ENCODE measurements at places on chromosomes 11 and 22.

DNA sequence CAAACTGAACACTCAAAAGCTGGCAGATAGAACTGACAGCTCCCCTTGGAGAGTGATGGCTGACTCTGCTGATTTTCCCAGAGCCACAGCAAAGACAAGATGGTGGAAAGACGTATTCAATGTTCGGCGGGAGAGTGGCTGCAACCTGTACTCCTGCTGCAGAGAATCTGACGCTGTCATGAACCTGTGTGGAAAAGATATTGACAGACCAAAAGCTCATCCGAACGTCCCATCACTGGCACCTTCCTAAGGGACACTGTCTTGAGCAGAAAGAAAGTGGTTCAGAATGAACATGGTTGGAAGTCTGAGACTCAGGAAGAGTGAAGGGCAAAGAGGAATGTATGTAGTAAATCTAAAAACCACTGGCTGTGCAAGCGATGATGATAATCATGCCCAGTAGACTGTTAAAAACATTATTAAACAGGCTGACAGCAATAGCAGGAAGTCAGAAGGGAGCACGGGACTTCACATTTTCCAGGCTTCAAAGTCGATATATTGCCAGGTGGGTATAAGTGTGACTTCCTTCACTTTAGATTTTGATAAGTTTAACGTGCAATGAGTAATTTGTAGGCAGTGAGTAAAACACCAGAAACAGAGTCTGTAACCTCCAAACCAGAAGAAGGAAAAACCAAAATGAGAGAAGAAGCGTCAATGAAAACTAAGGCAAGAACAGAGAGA is 6.2 kb upstream of the IL17REL start:
- DNase-seq, result no peak

DNA sequence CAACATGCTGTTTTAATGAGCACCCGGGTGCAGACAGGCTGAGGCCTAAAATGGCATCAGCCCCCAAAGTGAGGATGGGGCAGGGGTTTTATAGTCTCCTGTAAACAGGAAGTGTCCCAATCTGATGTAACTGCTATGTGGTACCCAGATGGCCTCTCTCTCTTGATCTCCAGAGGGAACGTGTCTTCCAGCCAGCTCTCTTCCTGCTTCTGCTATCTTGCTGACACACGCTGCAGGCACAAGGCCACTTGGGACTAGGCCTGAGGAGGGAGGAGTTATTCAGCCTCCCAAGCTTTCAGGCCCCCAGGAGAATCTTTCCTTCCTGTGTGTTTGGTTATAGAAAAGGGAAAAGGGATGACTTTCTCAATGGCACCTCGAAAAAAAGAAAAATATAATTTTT is 11.4 kb upstream of the VSTM5 start:
- no peak for DNase-seq

DNA sequence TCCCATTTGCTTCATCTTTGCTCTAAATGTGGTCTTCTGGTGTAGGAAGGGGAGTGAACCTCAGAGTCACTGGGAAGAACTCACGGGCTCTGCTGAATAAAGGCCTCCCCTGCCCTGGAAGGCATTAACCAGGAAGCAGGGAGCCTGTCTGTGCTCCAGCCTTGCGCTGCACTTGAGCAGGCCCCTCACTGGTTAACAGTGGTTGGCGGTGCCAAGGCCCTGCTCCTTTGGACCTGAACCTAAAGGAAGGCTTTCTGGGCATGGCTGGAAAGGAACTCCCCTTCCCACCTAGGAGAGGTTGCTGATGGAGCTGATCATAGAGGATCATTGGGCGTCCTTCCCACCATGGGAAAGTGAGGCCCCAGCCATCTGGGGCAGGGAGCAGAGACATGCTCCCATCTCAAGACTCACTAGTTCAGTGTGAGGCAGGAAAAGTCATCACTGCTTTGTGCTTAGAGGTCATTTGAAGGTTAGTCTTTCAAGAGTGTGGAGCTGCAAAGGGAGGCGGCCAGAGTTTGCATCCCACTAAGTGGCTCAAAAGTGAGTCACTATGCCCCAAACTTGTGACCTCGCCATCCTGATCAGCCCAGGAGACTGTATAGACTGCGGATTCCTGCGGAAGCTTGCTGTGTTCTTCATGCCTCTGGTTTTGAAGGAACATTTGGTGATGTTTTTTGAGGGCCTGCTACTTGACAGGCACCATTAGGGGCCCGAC is 50.4 kb downstream of the DBX1 start:
- DNase-seq, result no peak

GRCh38 chr11:113262594-113262993 is 51.8 kb upstream of the TTC12 start:
- no peak for DNase-seq

GRCh38 chr11:120917559-120918239 is 106.2 kb upstream of the TBCEL start:
- DNase-seq, result no peak

GRCh38 chr11:15969281-15969680 is 387.1 kb downstream of the SOX6 start:
- no peak for DNase-seq

DNA sequence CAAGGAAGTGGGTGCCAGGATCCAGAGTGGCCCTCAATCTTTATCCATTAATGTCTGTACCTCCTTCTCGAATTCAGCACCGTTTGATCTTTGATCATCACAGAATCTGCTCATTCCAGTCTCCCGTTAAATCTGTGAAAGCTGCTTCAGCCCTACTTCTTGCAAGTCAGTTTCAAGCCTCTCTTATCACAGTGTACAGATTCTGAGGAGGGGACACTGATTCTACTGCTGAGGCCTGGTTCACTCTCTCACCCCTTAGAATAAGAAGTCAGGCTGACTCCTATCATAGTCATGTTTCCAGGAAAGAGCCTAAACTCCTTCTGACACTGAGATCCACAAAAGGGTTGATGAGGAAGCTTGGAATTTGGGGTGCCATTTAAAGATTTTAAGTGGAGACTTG is 39.0 kb downstream of the MAML2 start:
- no peak for DNase-seq

GRCh38 chr11:100640646-100641045 is 46.4 kb upstream of the ARHGAP42 start:
- no peak for DNase-seq

GRCh38 chr11:16750417-16750816 is 12.0 kb downstream of the C11orf58 start:
- no peak for DNase-seq

DNA sequence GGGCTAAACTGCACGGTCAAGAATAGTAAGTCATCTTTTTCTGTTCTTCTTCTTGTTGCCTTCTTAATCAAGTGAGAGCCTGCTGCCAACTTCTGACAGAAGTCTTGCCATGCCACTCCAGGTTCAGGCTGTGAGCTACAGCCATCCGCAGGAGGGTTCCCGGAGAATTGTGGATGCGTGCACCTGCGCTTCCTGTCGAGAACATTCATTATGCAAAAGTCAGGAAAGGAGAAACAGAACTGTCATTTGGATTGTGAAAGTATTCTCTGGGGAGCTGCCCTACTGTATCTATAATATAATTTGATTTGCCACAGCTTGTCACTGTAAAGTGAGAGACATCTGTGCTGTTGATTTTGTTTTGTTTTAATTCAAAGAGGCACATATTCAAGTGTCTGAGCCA is 12.3 kb downstream of the IL17RA start:
- DNase-seq, result no peak

DNA sequence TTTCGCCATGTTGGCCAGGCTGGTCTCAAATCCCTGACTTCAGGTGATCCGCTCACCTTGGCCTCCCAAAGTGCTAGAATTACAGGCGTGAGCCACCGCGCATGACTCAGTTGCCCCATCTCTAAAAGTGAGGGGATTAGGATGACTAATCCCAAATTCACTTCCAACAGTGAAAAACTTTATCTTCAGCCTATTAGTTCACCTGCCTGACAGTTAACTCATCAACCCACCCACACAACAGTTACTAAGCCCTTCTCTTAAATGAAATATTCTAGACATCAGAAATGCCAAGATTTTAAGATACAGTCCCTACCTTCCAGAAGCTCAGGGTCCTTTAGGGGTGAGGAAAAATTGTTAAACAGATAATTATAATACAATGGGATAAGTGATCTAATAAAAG is 2.0 kb upstream of the ANKRD42 start:
- DNase-seq, result no peak

DNA sequence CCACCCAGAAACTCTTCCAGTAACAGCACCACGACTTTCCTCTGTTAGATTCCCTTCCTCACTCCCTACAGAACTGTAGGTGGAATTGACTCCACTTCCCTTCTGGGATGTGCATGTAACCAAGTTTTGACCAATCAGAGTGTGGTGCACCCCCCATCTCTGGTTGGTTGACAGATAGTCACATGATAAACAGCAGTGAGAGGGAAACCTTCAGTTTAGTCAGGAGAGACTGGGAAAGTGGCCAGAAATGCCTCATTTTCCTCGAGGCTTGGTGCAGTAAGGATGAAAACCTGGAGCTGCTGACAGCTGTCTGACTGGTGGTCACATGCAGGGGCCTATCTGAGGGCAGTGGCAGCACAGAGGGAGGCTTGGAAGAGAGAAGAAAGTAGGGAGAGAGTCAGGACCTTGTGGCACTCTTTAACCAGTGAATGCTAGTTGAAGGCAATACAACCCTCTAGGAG is 67.3 kb upstream of the GRK3 start:
- no peak for DNase-seq

- peak; percentile 47 for DNase-seq
Observed at GRCh38 chr22:26679003-26679629, 21.7 kb downstream of the MIAT start.

DNA sequence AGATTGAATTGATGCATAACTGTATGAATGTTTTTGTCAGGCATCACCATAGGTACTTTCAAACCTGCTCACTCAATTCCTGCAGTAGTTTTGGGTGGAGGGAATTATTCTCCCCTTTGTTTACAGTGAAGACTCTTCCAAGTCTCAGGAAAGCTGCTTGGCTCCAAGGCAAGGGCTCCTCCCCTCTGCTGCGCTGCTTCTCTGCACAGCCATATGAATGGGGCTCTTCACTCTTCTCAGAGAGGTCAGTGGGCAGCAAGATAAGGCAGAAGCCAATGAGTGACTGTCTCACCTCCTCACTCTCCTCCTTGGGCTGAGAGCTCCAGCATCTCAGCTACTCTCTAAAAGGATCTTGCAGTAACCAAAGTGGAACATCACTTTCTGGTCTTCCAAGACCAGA is 165.7 kb upstream of the TTC12 start:
- DNase-seq, result no peak

DNA sequence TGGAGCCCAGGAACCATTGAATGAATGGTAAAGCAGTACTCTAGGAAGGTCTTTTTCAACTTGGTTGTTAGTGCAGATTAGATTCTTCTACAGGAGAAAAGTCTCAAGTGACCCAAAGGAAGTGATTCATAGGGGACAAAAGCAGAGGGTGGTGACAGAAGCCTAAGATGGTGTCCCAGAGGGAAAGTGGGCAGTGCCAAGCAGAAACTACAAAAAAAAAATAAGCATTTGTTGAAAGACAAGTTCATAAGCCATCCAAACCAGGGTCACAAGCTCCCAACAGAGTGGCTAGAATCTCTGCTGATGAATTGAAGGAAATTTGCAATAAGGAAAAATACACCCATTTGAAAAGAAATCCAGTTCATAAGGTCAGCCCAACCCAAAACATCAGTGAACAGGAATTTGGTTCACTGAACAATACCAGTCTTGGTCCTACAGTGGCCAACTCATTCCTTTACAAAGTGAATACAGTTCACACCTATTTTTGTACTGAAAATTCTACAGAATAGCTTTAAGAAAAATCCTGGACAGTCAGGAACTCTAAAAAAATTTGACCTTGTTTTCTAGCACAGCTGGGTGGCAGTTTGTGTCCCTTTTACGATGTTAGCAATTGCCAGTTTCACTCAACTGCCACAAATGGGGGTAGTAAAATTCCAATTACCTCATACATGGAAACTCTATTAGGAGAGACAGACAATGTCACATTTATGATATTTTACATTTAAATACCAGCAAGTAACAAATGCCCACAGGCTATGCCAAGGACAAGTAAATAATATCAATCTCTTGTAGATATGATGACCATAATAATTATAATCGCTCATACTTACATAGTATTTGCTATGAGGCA is 21.6 kb upstream of the NUP160 start:
- no peak for DNase-seq

DNA sequence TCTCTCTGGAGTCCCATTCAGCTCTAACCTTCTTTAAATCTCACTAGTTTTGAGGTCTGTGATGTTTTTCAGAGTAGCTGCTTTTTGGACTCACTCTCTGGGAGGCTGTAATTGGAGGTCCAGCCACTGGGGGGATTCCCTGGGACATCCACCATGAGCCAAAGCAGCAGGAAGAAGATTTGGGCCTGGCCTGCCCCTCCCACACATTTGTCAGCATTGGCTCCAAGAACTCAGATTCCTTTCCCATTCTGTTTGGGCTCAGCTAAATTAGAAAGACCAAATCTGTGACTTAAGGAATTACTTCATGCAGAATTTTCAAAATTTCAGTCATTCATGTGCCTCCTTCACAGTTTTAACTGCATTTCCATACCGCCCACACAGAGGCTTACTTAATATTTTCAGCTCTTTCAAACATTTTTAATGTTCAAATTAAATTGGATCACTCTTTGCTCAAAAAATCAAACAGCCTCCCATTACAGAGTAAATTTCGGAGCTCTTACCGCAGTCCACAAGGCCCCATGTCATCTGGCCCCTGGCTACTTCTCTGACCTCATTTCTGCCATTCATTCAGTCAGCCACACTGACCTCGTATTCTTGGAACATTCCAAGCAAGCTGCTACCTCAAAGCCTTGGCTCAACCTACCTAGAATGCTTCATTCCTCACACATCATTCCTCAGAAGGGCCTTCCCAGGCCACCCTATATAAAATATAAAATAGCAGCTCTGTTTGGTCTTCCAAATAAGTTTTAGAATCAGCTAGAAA is 54.5 kb upstream of the RRAS2 start:
- no peak for DNase-seq

DNA sequence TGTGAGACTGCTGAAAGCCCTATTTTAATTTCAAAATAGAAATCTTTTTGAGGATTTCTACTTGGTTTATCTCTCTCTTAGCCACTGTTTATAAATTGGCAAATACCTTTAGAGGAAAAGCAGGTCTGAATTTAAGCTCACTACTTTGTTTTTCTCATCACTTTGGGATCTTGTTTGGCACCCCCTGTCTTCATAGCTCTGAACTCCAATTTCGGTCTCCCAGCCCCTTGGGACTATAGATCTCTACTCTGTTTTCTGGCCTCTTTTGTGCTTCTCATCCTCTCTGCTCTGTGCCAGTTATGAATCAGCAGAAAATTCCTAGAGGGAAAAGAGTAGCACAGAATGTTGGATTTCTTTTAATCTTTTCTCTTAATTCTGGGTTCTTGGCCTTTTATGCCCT is 118.3 kb downstream of the CYP2R1 start:
- DNase-seq, result no peak

DNA sequence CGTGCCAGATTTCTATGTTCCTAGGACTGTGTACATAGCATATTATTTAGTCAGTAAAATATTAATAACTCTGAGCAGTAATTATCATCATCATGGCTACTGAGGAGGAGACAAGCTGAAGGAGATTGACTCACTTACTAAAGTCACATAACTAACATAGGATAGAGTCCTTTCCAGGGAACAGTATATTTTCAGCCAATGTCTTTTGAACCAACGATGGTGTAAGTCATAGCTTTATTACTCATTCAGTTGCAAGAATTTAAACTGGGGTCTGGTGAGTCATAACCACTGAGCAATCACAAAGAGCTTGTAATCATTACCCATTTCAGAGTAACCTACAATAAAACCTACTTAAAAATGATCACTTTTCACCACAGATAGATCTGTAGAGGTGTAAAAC is 1564.8 kb upstream of the TENM4 start:
- no peak for DNase-seq
